ENCODE measurements at places on chromosomes 7 and 10. TPM values are rescaled to one million over a fixed set of nuclear protein-coding genes. Genes with fewer than 3 reads are reported as not detected.

The ACBD5 gene
- total RNA-seq = 16.9 TPM

The GCK gene
- total RNA-seq = not detected

The TSPAN33 gene
- total RNA-seq = 15.1 TPM

The AMPH gene
- 14.0 TPM for total RNA-seq

The STX1A gene
- total RNA-seq = 133 TPM

- no peak for DNase-seq
Measured at GRCh38 chr10:132693676-132694075, 92.3 kb downstream of the NKX6-2 start.

- DNase-seq = no peak
Measured at GRCh38 chr10:16942381-16943078, 125.3 kb upstream of the RSU1 start.

- no peak for DNase-seq
Measured at GRCh38 chr7:143202161-143202560, 18.9 kb downstream of the TAS2R39 start.

DNA sequence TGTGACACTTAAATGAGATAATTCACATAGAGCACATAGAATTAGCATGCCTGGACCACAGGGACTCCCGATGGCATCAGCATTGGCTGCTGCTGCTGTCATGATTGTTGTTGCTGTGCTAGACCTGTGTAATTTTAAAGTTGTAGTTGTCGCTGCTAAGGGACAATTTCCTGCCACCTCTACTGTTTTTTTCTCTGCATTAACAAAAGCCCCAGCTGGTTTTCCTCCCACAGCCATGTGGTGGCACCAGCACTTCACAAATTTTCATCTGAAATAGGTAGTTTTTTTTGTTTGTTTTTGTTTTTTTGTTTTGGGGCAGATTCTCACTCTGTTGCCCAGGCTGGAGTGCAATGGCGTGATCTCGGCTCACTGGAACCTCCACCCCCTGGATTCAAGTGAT, 25.4 kb upstream of the PRXL2A start:
- peak; percentile 28 for DNase-seq

DNA sequence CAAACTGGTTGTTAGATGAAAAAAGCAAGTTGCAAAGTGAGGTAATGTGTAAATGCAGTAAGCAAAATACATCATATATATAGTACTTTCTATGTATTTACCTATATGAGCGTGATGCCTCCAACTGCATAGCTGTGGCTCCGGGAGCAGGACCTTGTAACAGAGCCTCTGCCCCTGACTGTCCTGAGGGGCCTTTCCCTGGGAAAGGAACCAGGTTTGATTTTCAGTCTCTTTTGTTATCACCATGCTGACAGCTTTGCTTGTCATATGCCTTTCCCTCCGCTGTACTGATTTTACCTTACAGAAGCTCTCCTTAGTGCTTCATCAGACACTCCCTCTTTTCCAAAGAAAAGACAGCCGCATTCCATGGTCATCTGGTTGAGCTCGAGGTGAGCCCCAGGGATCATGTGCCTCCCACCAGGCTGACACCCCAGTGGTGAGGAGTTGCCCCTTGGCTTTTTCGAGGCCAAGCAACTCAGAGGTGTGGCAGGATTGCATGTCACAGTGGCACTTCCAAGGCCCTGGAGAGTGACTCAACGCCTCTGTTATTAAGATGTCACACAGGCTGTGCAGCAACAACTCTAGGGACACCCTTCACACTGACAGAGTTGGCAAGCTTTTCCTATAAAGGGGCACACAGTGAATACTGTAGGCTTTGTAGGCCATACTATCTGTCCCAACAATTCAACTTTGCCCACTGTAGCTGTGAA, 78.9 kb downstream of the ALOX5 start:
- no peak for DNase-seq

DNA sequence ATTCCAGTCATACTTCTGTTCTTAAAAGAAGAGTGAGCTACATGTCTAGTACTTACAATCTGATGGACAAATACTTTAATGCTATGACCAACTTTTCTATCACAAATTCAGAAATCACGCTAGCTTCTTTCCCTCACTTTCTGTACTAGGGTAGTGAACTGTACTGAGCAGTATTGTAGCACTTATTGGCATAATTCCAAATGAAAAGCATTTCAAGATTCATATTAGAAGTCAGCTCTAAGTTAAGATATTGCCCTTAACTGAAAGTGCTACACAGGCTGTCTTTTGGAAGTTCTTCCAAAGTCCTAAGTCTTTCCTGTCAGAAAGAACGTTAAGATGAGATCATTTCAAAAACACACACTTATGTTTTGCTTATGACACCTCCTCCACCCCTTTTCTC, 13.4 kb downstream of the P4HA1 start:
- no peak for DNase-seq

DNA sequence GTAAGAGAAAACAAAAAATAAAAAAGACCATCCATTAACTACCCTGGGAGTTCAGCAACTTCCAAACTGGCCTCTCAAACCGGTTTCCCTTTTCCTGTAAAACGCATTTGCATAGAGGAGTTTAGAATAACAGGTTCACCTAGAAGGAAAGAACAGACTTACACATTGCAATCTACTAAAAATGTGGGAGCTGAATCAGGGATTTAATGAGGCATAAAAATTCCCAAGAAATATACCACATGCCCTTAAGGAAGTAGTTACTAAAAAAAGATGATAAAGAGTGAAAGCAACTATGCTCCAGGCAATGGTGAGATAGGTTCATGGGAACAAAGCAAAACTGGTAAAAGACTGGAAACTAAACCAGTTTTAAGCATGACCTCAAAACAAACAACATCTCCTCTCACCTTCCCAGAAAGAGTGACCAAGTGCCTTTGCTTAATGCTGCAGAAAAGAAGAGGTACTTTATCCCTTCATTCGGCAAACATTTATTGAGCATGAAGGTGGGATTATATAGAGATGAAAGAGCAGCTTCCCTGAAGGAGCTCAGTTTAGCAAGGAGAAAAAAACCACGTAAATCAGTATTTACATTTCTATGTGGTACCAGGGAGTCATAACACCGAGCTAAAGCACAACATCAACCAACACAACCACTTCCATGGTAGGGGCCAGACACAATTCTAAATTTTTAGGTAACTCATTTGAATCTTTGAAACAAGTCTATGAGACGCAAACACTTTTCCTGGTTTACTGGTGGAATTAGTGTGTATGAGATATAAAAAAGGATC, 152.8 kb downstream of the SGMS1 start:
- peak; percentile 16 for DNase-seq

- no peak for DNase-seq
Measured at GRCh38 chr10:69409176-69409495, 7.6 kb downstream of the TACR2 start.

- DNase-seq = no peak
Measured at GRCh38 chr10:130191380-130191779, 55.2 kb downstream of the GLRX3 start.

DNA sequence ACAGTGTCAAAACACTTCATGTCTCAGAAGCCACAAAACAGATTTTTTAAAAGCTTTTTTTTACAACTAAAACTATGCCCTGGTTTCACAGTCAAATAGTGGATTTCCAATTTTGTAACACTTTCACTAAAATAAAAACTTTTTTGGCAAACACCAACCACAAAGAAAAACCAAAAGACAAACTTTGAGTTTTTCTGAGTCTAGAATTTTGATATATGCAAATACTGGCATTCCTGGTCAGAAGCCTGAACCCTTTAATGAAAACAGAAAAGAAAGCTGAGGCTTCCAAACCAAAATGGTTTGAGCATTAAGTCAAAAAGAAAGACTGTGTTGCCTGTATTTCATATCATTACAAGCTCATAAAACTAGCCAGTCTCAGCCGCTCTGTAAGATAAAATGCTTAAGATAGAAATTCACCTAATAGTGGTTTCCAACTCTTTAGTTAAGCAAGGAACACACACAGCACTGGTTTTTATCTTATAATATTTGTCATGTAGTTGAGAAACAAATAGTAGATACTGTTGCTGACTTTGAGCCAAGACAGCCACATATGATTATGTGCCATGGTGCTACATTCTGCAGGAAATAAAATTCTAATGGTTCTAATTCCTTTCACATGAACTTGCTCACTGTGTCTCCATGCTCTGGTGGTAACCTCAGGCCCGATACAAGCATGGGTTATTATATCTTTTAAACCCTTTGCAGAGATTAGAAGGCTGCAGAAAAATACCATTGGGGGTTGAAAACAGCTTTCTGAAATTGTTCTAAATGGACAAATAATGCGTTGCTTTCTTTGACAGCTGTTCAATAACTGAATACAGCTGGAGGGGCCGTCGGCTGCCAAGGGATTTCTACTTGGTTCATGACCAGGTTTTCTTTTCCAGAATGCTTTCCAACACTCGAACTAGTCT, 49.4 kb downstream of the FAM171A1 start:
- DNase-seq = no peak

DNA sequence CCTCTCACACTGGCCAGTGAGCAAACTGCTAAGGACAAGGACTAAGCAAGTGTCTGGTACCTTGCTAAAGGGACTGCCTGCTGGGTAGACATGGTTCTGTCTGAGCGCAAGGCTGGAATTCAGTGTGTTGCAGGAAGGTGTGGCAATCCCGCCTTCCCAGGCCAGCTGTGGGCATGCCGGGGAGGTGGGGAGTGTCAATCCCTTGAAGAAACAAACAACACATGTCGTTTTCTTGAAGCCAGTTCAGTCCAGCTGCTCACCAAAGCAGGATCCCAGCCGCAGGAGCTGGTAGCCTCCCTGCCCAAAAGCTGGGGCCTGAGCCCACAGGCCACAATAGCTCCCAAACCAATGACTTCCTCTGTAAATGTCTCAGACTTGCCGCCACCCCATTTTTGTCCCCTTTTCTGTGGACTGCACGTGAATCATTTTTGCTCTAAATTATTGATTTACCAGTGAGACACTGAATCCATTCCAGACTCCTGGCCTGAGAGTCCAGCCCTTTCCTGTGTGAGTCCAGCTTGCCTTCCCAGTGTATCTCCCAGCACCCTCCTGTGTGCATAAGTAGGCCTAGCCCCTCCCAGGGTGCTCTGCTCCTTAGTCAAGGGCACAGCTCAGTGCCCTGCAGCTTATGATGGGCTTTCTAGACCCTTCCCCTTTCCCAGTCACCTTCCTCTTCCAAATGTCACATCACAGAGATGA, 166.8 kb downstream of the RGS10 start:
- no peak for DNase-seq

- DNase-seq = no peak
Measured at GRCh38 chr7:50814166-50814565, 31.5 kb upstream of the GRB10 start.

Measured in Daoy (cell line).